ENCODE measurements at places on chromosomes 6 and 20. TPM values are rescaled to one million over a fixed set of nuclear protein-coding genes. Genes with fewer than 3 reads are reported as not detected.

The MOCS3 gene
- 4.1 TPM for total RNA-seq

The GPSM3 gene
- 1.0 TPM for total RNA-seq

The REM1 gene
- total RNA-seq = 0.49 TPM

The SLC17A3 gene
- total RNA-seq = not detected

The FAM209B gene
- not detected for total RNA-seq

The CEP57L1 gene
- 25.5 TPM for total RNA-seq

The CCN5 gene
- total RNA-seq = 14.4 TPM

The RAMACL gene
- 1.1 TPM for total RNA-seq

The NOX3 gene
- not detected for total RNA-seq

The SEMG1 gene
- not detected for total RNA-seq

The C6orf163 gene
- total RNA-seq = 2.4 TPM

The F13A1 gene
- total RNA-seq = not detected

The C6orf132 gene
- 0.23 TPM for total RNA-seq

The SLC26A8 gene
- total RNA-seq = 0.11 TPM

The FRK gene
- total RNA-seq = 0.33 TPM

The GABRR1 gene
- total RNA-seq = 0.83 TPM

The ZNF343 gene
- 10.9 TPM for total RNA-seq

The LHFPL5 gene
- total RNA-seq = 0.41 TPM

The C4B gene
- 2.6 TPM for total RNA-seq

The HLA-C gene
- total RNA-seq = 313 TPM

The PXMP4 gene
- total RNA-seq = 0.98 TPM

The PRKN gene
- 8.1 TPM for total RNA-seq

The TNNC2 gene
- total RNA-seq = 1.2 TPM

The SH3BGRL2 gene
- total RNA-seq = 43.6 TPM

The OLIG3 gene
- total RNA-seq = 0.10 TPM

The ZHX3 gene
- total RNA-seq = 7.6 TPM

The ERVFRD-1 gene
- total RNA-seq = 0.50 TPM

The TRIM40 gene
- total RNA-seq = 1.3 TPM

The CTAGE9 gene
- not detected for total RNA-seq

The IRF4 gene
- 0.10 TPM for total RNA-seq

The CYP39A1 gene
- total RNA-seq = 2.7 TPM

The LRP11 gene
- 24.1 TPM for total RNA-seq

The SLC17A1 gene
- total RNA-seq = not detected

The RIN2 gene
- total RNA-seq = 22.7 TPM

The NRSN1 gene
- 5.7 TPM for total RNA-seq

The HAO1 gene
- total RNA-seq = 0.13 TPM

The AKAP7 gene
- total RNA-seq = 10.6 TPM

The TPD52L1 gene
- 638 TPM for total RNA-seq

The NKAPL gene
- total RNA-seq = 0.10 TPM

The CLVS2 gene
- total RNA-seq = 12.5 TPM

The TRIM10 gene
- 0.05 TPM for total RNA-seq

The PRICKLE4 gene
- 0.59 TPM for total RNA-seq

The KHDC1L gene
- 1.6 TPM for total RNA-seq

The ENPP1 gene
- 40.2 TPM for total RNA-seq

The ZNF831 gene
- total RNA-seq = 0.09 TPM

The UBE2C gene
- 9.5 TPM for total RNA-seq

The KIF6 gene
- 1.7 TPM for total RNA-seq

The MOG gene
- not detected for total RNA-seq
